ENCODE measurements at places on chromosomes 6 and 20.
A peak's percentile ranks its signal among the peaks of the same experiment; 100 is the strongest.

DNA sequence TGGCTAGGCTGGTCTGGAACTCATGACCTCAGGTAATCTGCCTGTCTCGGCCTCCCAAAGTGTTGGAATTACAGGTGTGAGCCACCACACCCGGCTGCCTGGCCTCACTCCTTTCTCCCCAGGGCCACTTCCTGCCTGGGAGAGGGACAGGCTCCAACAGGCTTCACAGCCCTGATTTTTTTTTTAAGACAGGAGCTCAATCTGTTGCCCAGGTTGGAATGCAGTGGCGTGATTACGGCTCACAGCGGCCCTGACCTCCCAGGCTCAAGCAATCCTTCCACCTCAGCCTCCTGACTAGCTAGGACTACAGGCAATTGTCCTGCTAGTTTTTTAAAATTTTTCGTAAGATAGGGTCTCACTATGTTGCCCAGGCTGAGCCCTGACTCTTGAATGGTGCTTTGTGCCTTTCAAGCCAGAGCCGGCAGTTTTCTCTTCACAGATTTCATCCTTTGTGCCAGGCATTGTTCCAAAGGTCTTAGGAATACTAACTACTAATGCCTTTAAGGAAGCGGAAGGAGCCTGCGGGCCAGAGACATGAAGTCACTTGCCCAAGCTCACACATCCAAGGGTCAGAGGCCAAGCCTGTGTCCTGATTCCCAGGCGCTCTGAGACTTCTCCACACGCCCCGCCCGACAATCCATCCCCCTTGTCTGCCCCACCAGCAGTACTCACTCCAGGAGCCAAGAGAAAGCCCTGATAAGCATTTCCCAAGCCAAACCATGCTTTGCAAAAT, 19.2 kb downstream of the CAPN11 start:
- DNase-seq = no peak

- no peak for DNase-seq
Observed at GRCh38 chr6:54085541-54085940, 25.7 kb upstream of the MLIP start.

GRCh38 chr6:84512391-84512790, 252.0 kb downstream of the TBX18 start:
- no peak for DNase-seq

- no peak for DNase-seq
Observed at GRCh38 chr6:141532211-141532610, 600.5 kb upstream of the GJE1 start.

GRCh38 chr20:4728120-4728760, 6.5 kb downstream of the PRND start:
- DNase-seq = no peak

- DNase-seq = no peak
Observed at GRCh38 chr6:99575544-99576227, 7.2 kb upstream of the CCNC start.

DNA sequence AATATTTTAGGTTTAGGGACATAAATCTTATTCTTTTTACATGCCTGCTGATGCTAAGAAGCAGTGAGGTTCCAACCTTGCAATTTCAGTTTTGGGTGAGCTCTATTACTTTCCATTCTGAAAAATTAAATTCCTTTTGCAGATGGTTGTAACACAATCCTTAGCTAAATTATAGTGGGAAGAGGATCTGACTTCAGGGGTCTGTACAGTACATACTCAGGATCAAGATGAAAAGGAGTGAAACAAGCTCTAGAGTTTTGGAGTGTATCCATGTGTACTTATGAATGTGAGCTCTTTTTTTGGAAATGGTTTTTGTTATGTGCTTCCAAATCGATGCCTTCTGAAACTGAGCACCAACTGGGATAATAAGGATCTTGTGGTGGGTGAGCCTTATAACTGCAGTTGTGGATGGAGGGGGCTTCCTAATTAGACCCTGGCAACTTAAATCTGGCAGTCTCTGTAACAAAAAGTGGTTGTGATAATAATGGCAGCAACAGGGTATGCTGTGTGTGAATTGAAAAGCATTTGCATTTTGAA, 218.8 kb upstream of the MAP3K7 start:
- DNase-seq = no peak

DNA sequence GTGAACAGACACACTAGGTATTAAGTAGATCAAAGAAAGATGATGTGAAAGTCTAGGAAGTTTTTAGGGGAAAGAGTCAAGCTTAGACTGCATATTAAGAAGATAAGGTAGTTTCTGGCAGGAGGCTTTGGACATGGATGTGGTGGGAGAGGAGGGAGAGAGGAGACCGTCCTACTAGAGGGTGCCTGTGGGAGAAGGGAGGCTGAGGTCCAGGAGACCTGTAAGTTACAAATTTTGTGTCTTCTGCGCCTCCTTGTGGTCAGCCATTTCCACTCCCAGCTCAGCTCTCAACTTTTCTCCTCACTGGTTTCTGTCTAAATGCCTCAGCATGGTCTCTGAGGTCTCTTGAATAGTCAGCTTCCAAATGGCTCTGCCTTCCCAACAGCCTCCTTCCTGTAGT, 193.5 kb downstream of the UNC5CL start:
- peak; percentile 43 for DNase-seq

DNA sequence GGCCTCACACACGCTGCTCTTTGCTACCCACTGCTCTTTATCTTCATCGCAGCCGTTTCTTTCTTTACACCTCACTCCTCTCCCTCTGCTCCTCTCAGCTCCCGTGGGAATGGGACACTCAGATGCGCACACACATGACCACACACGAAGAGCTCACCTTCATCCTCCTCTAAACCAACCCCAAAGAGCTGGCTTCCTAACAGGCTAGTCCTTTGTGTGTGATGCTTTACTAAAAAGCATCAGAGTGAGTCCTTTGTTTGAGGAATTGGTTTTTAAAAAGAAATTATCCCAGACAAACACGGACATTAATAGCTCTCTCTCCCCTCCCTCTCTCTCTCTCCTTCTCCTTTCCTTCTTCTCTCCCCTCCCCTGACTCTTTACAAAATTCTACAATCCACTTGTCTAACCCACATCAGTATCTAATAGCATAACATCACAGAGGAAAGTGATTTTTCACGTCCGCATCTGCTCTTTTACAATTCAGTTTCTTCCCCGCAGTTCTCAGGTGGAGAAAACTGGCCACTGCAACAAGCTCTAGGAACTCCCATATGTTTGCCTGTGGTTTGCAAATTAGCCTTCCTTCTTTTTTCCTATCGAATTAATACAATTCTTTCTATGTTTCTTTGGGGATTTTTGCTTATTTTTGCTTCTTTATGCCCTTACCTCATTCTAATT, 306.8 kb upstream of the CNR1 start:
- DNase-seq = no peak

DNA sequence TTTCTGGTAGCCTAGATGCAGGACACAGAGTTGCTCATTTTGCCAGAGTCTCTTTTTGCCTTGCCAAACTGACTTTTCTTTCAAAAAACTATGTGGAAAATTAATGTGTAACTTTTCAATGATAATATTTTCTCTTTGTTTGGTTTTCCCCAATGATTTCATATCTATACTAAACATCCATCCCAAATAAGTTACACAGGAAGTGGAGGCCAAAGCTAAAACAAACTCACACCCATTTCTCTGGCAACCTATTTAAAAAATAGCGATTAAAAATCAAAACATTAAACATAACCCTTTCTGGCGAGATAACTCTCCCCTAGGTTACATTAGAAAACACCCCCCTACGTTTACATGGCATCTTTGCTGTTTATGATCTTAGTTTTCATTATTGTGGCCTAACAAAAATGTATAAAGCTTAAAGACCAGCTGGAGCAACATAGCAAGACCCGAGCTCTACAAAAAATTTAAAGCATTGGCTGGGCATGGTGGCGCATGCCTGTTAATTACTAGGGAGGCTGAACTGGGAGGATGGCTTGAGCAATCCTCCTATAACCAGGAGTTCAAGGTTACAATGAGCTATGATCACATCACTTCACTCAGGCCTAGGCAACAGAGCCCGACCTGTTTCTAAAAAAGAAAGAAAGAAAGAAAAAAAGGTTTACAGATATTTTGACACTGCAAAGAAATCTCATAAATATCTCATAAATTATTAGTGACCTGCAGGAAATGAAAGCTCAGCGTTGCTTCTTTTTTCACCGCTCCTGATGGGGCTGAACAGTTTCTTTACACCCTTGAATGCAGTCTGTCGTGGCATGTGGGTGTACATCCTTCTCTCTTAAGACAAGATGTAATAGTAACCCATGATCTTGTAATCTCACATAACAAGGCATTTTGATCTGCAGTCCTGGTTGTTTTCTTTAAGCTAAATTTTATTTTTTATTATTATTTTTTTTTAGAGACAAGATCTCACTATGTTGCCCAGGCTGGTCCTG, 32.8 kb upstream of the CEP85L start:
- no peak for DNase-seq

DNA sequence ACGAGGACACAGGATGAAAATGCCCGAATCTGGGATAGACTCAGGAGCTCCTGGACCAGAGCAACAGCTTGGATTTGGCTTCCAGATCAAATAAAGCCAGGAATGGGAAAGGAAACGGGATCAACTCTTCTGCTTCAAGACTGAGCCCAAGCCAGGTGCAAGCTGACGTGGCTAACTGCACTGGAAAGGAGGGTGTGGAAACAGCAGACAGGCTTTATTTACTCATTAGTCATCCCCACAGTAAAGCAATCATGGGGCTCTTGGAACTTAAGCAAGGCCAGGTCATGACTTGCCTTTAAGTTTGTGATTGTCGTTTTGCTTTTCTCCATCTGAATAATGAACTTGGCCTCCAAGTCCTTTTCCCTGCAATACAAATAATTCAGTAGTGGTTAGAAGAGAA, 45.2 kb downstream of the KIF16B start:
- no peak for DNase-seq

DNA sequence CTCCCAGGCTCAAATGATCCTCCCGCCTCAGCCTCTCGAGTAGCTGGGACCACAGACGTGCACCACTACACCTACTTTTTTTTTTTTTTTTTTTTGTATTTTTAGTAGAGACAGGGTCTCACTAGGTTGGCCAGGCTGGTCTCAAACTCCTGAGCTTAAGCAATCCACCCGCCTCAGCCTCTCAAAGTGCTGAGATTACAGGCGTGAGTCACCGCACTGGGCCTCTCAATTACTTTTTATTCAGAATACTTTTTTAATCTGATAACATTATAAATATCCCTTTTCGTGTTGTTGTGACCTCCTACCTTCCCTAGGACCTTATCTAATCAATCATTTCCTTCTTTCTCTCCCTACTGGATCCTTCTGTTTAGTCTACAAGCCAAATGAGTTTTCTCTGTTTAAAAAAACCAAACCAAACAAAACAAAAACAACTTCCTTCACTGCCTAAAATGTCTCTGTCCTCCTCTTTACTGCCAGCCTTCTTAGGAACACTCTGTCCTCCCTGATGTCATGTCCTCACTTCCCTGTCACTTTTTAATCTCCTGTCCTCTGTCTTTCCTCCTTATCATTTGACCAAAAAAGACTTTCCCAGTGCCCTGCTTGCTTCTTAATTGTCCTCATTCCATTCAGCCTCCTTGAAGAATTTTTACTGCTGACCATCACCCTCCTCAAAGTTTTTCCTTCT, 85.0 kb downstream of the CAP2 start:
- DNase-seq = no peak

DNA sequence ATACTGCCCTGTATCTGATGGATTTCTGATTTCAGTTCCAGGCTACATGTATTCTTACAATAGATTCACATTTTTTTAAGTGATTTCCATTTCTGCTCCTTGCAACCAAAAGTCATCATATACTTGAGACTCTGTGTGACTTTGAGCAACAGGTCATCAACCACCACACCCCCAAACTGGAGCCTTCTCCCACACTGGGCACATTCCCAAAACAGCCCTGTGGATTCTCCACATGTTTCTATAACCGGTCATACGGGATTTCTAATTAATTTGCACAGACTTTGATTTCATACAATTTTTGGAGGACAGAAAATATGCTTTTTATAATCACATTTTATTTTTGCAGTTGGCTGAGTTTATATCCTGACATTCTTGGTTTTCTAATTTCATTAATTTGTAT, 317.2 kb upstream of the ID4 start:
- no peak for DNase-seq

- no peak for DNase-seq
Observed at GRCh38 chr6:10177704-10178103, 237.2 kb downstream of the TFAP2A start.

DNA sequence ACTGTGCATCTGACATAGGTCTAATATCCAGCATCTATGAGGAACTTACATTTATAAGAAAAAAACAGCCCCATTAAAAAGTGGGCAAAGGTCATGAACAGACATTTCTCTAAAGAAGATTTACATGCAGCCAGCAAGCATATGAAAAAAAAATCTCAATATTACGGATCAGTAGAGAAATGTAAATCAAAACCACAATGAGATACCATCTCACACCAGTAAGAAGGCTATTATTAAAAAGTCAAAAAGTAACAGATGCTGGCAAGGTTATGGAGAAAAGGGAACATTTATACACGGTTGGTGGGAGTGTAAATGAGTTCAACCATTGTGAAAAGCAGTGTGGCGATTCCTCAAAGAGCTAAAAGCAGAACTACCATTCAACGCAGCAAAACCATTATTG, 13.1 kb downstream of the METTL24 start:
- no peak for DNase-seq

DNA sequence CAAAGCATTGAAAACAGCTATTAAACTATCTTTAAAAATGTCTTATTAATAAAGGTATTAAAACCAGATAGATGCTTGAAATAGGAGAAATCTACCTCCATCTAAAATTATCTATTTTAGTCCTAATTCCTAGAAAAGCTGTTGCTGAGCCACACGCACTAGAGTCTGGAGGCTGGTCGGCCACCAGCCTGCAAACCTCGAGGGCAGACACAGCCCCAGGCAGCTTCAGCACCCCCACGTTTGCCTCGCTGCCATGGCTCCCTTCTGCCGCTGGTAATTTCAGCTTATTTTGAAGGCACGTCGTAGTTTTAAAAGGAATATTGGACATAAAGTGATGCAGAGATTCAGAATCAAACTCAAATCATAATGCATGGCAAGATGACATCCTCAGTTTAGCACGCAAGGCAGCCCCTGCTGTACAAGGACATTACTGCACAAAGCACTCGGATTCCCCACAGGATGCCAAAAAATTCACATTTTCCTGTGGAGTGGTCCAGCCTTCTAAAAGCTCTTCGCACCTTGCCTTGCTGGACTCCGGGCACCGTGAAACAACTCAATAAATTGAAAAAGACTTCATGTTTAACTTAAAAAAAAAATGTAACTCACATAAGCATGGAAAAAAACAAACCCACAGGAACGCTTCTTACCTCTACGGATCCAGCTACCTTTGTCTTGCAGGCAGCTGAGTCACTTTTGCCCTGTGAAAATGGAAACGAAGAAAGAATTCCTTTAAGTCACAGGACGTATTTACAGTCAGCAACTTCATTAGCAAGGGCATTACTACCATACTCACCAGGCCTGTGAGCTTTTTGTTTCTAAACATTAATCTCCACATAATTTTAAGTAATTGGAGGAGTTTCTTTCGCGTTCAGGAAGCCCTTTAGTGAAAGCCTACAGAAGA, 143.4 kb upstream of the RPS6KA2 start:
- no peak for DNase-seq

DNA sequence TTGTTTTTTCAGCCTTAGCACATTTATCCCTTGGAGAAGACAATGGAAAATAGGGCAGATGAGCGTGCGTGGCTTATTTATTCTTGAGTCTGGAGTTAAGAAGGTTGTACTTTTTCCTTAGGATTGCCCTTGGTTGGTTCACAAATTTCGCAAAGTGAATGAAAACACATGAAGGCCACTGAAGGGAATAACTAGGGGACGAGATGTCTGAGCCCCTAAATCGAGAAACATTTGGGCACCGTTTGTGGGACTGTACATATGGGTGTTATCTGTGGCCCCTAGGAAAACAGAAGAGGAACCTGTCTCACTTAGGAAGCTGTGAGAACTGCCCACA, 19.4 kb upstream of the TRIM27 start:
- no peak for DNase-seq

GRCh38 chr6:15897063-15897876, 231.6 kb upstream of the MYLIP start:
- DNase-seq = no peak
